ENCODE measurements at places on chromosomes 13 and 19.

GRCh38 chr19:3548606-3549005, 8.8 kb downstream of the MFSD12 start:
- DNase-seq = no peak

GRCh38 chr19:35731353-35731752, 10.9 kb downstream of the IGFLR1 start:
- DNase-seq = no peak

GRCh38 chr13:43030548-43030947, 7.2 kb downstream of the DNAJC15 start:
- DNase-seq = peak; percentile 60

- DNase-seq = no peak
Observed at GRCh38 chr13:112756081-112756480, 66.2 kb downstream of the ATP11A start.

- peak; percentile 3 for DNase-seq
Observed at GRCh38 chr13:51935326-51936171, 73.8 kb downstream of the CCDC70 start.

DNA sequence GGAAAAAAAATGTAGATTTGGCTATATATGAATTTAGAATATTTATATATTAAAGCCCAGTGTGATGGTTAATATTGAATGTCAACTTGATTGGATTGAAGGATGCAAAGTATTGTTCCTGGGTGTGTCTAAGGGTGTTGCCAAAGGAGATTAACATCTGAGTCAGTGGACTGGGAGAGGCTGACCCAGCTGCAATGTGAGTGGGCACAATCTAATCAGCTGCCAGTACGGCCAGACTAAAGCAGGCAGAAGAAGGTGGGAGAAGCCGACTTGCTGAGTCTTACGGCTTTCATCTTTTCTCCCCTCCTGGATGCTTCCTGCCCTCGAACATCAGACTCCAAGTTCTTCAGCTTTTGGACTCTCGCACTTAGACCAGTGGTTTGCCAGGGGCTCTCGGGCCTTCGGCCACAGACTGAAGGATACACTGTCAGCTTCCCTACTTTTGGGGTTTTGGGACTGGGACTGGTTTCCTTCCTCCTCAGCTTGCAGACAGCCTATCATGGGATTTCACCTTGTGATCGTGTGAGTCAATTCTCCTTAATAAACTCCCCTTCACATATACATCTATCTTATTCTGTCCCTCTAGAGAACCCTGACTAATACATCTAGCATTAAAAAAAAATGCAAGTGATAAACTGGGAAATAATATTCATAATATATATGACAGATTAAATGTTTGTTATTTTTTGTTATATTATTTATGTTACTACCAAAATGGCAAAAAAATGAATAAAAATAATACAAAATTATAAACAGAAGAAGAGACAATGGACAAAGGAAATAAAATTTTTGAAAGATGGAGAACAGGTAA, 122.4 kb downstream of the DLEU7 start:
- DNase-seq = no peak

DNA sequence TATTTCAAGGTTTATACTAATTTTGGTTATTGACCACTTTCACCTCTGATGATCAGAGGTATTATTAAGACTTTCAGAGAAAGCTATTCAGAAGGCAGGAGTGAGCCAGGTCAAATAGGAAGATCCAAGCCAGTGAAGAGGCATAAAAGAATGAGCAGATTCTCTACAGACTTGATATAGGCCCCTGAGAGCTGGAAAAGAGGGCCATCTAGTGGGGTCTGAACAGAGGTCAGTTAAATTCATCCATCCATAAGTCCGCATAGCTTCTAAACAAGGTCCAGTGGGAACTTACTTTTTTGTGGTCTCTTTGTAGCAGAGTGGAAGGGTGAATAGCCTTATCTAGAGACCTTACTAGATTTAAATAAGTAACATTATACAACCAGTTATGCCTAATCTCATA, 126.6 kb upstream of the UFM1 start:
- peak; percentile 41 for DNase-seq

DNA sequence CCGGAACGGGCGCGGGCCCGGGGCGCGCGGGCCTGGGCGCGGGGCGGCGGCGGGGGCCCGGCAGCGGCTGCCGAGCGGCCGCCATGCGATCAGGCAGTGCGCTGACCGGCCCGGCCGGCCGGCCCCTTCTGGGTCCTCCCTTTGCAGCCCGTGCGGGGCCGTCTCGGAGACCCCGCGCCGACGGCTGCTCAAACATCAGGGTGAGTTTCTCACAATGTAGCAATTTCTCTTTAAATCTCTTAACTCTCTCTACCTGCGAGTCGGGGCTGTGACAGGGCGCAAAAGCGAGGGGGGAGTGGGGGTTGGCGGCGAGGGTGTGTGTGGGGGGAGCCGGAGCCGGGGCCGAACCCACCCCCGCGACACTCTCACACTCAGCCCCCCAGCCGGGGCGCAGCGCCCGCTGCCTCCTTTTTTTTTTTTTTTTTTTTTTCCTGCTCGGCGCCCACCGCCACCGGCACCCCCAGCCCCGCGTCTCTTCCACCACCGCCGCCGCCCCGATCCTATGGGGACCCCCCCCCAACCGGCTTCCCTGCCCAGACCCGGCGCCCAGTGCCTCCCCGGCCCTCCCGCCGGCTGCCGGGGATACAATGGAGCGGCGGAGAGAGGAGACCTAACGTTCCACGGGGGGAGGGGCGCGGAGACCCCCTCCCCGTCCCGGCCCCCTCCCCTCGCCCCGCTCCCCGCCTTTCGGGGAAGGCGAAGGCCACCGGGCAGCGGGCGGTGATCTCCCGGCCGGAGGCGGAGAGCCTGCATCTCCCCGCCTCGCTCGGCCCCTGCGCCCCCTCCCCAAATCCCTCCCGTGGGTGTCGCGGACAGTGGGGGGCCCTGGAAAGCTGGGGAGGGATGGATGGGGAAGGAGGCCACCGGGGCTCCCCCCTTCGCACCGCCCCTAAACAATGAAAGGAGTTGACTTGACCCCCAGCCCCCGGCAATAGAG, at the start of gene BICRA:
Gene BICRA, plus strand, starts transcription at position 166 of the 937 bp plus-strand sequence. CDS start 64,441 bp downstream, outside the sequence.
- peak; percentile 88 for DNase-seq

GRCh38 chr19:44658069-44658733, 13.1 kb upstream of the CEACAM19 start:
- DNase-seq = no peak

DNA sequence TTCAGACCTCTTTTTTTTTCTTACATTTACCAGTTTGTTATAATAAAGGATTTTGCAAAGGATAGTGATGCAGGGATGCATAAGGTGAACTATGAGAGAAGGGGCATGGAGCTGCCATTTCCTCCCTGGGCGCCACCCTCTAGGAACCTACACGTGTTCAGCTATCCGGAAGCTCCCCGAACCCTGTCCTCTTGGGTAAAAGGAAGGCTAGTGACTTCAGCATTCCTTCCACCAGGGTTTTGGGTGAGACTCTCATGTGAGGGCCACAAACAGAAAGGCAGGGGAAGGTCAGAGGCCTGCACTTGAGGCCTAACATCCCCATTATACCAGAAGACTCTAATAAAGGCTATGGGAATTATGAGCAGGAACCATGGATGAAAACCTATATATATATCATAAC, 57.3 kb downstream of the IFT88 start:
- DNase-seq = no peak

- DNase-seq = no peak
Observed at GRCh38 chr13:24085662-24086061, 74.9 kb upstream of the SPATA13 start.

DNA sequence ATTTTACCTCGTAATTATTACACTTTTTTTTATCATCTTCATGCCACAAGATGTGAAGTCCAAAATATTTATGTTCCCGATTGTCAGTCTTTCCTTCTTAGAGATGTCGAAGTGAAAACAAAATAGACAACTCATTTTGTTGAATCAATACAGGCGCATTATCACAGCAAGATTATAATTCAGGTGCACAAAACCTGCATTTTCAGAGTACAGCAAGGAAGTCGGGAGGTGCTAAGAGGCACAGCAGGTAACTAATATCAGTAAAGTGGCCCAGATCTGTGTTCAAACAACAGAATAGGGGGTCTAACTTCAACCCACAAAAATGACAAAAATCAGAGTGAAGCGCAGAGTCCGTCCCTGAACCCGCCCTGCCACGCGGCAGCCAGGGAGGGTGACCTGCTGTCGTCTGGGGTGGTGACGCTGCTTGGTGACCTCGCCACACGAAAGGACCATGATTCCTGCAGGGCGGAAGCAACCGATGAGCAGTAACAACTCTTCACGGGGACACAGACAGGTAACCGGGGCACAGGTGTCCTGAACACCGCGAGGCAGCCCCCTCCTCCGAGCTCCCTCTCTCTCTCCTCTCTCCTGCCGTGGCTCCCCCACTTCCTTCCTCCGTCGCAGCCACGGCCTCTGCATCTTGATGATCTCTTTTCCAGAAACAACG, 50.9 kb upstream of the SPACA7 start:
- no peak for DNase-seq

- DNase-seq = no peak
Observed at GRCh38 chr13:95284436-95284835, 16.8 kb downstream of the ABCC4 start.
